ENCODE measurements at places on chromosomes 6 and 20. TPM values are rescaled to one million over a fixed set of nuclear protein-coding genes. Genes with fewer than 3 reads are reported as not detected.

The KATNA1 gene
- 18.4 TPM for total RNA-seq

The ZC3H12D gene
- total RNA-seq = 15.7 TPM

- no peak for DNase-seq
Measured at GRCh38 chr6:63426844-63427243, 107.1 kb upstream of the LGSN start.

DNA sequence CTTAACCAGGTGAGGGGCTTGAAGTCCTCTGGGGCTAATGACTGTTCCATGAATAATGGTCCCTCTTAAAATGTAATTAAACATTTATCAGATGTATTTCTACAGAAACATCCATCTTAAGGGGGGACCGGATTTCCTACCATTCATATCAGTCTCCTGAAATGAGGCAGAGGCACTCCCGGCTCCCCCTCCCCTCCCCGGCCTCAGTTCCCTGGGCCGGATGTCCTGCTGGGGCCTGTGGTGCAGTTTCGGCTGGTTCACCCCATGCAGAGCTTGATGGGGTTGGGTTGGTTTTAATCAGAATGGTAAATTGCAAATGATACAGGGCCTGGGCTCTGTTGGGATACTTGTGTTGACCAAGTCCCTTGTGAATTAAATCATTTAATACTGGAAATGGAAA, 349.4 kb downstream of the PREX1 start:
- no peak for DNase-seq

DNA sequence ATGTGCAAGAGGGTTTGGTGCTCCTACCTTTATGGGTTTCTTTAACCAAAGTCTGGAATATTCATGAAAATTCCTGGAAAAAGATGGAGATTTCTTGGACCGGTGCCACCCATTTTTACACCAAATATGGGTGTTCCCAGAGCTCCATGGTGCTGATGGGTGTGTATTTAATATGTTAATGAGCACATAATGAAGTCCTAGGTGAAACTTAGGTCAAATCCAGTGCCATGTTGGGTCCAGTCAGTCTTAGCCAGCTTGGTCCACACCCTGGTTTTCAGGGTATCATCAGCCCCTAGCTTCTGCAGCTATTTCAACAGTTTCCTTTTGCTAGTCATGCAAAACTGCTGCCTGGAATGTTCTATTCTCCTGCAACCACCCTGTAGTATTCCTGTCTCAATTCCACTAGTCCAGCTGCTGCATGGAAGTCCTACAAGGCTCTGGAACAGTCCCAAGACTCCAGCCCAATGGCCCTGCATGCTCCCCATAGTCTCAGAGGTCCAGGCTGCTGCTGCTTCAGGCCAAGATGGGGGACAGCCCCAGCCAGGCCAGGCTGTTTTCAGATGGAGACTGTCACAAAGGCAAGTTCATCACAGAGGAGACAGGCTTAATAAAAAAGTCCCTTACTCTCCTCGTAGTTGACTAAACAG, 31.8 kb downstream of the CST9L start:
- DNase-seq = no peak

GRCh38 chr6:116649129-116649528, 19.4 kb downstream of the ZUP1 start:
- DNase-seq = no peak

DNA sequence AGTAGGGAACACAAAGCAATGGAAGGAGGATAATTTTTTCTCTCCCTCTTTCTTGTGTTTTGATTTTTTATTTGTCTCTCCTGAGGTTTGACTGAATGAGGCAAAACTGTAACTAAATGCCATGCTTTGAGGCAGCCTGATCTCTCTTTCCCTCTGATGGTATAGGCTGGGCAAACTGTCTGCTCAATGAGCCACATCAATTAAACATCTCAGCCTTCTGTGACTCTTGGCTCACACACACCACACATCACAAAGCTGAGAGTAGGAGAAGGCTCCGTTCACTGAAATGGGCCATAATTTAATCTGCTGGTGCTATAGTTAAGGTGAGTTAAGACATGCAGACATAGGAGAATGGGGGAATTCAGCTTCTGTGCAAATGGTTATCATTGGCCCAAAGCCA, 28.1 kb upstream of the SCGN start:
- no peak for DNase-seq

DNA sequence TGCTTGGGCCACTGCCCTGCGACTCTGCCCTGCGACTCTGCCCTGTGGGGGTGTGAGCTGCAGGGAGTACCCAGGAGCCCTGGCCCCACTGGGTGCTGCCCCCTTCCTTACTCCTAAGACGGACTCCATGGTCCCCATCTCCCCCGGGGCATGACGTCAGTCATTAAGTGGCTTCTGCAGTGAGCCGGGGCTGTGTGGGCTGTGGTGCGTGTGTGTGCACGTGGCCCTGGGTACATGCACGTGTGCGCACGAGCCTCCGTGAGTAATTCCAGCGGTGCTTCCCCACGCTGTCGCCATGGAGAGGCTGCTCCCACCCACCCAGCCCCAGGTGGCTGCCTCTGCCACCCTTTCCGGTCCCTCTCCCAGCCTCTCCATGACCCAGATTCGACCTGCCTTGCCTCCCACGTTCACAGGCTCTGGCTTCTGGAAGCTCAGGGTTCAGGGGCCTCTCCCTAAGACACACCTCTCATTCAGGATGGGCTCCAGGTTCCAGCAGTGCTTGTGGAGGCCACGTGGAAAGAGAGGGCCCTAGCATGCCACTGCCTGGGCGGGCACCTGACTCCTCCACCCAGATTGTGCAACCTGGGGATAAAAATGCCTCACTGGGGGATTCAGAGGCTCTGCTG, 88.3 kb downstream of the DLGAP4 start:
- DNase-seq = no peak

The FAM83C gene
- not detected for total RNA-seq

DNA sequence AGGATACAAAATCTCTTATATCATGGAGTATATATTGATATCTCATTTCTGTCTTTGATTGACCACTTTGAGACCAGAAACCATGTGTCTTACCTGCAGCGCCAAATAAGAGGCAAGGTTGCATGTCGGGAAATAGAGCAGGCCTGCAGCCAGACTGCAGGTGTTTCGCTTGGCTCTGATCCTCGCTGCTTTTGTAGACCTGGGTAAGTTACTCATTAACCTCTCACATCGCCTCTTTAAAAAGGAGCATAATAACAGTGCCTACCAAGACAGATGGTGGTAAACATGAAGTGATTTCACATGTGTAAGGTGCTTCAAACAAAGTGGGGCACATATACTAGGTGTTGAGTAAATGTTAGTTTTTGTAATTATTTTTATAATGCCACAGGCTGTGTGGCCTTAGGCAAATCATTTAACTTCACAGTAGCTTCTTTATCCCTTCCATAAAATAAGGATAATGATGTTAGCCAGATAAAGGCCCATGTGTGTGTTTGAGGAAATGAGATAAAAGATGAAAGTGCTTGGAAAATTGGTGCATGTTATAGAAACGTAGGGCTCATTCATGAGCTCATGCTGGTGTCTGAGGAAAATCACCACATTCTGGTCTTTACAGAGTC, 248.8 kb upstream of the MAP3K7 start:
- DNase-seq = no peak

The OR14J1 gene
- total RNA-seq = not detected

The RSPO4 gene
- total RNA-seq = not detected
